ENCODE measurements at places on chromosomes 3 and 15.

DNA sequence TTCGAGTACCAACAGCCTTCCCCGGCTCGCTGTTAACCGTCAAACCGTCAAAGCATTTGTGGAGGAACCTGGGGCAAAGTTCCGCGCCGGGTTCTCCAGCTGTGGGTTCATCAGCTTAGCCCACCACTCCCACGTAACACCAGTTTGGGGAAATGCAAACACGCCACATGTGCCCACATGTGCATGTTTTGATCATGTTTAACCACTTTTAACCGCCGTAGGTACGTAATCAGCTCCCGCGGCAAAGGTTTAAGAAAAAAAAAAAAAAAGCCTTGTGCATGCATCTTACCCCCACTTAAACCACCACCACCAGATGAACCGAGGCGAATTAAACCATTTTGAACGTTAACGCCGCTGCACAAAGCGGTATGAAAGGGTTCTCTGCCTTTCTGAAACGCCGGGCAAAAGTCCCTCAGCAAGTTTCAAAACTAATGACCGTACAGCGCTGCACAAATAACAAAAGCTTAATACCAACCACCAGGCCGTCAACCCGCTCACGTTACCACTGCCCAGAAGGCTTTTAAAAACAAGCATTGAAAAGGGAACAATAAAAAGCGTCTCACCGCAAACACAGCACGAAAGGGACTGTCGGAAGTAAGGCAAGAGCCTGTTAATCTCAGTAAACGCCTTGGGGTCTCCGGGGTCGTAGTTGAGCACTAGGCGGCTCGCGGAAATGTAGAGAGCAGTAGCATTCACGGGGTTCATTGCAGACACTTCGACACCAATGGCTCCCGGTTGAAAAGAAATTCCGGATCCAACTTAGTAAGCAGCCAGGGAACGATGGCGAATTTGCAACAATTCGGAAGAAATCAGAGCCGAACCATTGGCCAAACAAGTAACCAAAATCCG, 1.5 kb downstream of the MSL2 start:
- DNase-seq: peak; percentile 44

DNA sequence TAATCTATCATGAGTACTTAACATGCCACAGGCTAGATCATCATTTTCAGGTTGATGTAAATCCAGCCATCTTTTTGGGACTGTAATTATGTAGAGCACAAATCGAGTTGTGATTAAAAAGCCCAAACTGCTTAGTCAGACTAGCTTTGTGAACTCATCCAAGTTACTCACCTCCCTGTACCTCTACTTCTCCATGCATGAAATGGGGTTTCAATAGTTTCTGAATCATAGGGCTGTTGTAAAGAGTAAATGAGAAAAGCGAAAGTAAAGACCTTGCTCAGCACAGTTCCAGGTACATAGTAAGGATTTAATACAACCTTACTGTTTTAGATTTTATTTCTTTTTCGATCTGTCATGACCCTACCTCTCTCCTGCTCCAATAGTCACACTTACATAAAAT, 85.6 kb upstream of the GAP43 start:
- DNase-seq: no peak

DNA sequence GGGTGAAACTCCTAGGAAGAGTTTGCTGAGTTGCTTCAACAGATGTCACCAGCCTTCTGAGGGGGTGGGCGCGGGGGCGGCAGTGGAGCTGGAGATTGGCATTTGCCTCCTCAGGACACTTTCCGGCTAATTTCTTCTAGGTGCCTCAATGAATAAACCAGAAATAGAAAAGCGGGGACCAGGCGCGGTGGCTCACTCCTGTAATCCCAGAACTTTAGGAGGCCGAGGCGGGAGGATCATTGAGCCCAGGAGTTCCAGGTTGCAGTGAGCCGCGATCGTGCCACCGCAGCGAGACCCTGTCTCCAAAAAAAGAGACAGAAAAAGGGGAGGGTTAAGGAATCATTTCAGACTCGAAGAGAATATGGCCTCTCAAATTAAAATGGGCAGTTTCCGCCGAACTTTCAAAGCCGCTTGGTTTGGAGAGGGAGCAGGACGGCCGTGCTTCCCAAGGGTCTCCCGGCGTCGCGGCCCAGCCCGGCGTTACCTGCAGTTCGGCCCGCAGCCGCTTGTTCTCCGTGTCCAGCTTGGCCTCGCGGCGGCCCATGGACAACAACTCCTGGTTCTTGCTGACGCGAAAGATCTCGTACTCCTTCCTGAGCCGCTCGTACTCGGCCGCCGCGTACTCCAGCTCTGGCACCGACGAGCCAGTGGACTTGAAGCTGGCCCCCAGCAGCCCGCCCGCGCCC, 587 bp downstream of the NPHP3 start:
- DNase-seq: peak; percentile 71

DNA sequence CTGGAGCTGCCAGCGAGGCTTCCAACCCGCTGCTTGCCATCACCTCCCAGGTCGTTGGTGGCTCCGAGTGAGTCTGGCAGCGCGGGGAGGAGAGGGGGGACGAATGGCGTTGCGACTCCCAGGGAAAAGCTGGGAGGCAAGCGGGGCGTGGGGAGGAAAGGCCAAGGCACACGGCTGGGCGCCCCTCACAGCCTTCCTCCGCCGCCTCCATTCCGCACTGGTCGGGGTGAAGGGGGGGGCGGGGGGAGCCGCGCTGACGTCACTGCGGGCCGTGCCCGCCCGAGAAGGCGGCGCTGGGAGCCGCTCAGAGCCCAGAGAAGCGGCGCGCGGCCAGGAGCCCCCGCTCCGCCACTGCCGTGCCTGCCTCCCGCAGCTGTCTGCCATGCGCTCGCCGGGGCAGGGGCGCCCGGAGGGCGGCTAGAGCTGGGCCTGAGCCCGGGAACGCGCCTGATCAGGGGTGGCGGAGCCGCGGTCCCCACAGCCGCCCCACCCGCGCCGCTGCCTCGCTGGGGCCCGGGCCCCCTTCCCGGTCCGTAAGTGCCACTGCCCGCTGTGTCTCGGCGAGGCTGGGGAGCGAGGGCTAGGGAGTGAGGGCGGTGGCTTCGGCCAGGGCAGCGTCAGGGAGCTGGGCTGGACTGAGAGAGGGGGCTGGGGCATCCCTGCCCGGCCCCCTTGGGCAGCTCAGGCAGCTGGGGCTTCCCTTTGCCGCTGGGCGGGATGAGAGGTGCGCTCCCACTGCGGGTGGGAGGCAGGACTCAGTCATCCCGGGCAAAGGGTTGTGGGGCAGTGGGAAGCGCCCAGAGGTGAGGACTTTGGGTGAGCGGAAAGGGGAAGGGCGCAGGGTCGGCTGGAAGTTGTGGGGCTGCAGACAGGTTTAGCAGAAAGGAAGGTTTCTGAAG, 27.8 kb upstream of the POLG start:
- peak; percentile 30 for DNase-seq

DNA sequence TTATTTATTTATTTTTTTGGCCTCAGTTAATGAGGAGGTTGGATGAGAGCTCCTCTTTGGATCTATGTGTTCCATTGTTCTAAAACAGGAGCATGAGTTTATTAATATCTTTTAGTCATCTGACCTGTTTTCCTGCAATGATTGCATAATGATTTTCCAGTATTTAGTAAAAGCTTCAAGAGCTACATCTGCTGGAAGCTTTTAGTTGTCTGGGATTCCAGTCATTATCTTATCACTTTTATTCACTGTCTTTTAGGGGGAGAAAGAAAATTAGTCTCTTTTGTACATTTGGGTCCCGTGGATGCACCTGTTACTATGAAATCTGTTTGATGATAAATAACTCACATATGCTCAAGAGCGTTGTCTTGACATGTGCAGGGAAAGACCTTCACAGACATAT, 1270.0 kb downstream of the ROBO1 start:
- no peak for DNase-seq

GRCh38 chr3:19396726-19397125, 248.4 kb downstream of the KCNH8 start:
- DNase-seq: no peak

- no peak for DNase-seq
Measured at GRCh38 chr15:60889006-60889405, 340.1 kb downstream of the RORA start.

GRCh38 chr3:8658306-8659212, 14.0 kb upstream of the SSUH2 start:
- peak; percentile 98 for DNase-seq

Data from RPMI8226 (cell line).